ENCODE measurements at places on chromosomes 11 and 22.

- no peak for DNase-seq
These were observed 1.3 kb downstream of the TIGD3 start for GRCh38 chr11:65355776-65356393.

GRCh38 chr22:42614312-42615091, at the start of gene POLDIP3:
TSS of gene POLDIP3 (minus strand) at chr22:42614883. CDS start at chr22:42614857, 26 bp downstream.
- peak; percentile 96 for DNase-seq

GRCh38 chr11:1091332-1092083, 16.8 kb downstream of the MUC2 start:
- DNase-seq, result no peak

GRCh38 chr11:37984991-37985390, 1387.0 kb upstream of the RAG2 start:
- DNase-seq, result no peak

DNA sequence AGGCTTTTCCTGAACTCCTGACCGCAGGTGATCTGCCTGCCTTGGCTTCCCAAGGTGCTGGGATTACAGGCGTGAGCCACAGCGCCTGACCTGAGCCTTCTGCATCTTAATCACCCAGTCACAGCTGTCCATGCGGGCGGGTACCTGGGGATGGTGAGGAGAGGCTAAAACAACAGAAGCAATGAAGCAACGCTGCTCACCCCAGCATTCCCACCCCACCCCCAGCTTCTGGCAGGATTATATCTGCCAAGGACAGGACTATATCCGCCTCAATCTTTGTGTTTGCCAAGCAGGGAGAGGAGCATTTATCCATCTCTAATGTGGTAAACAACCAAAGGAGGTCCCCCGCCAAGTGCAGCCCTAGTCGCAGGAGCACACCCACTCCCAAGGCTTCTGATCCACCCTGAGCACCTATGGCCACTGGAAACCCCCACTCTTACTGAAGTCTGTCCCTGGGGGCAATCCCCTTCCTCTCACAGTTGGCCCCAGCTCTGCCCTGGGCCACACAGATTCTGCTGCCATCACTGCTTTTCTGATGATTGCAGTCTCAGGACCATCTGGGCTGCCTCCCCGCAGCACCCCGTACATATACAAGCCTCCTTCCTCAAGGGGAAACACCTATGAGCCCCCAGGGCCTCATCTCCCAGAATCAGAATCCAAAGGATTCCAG, 8.8 kb upstream of the LGALS2 start:
- no peak for DNase-seq

GRCh38 chr11:18698341-18699268, at the start of gene TMEM86A:
TSS of gene TMEM86A (plus strand) at chr11:18698779. CDS start at chr11:18698887, 108 bp downstream.
- peak; percentile 59 for DNase-seq

- no peak for DNase-seq
These were observed 482.3 kb upstream of the CCDC90B start for GRCh38 chr11:83768489-83768888.

GRCh38 chr11:126310200-126310991, 6.5 kb downstream of the DCPS start:
- DNase-seq, result peak; percentile 42

DNA sequence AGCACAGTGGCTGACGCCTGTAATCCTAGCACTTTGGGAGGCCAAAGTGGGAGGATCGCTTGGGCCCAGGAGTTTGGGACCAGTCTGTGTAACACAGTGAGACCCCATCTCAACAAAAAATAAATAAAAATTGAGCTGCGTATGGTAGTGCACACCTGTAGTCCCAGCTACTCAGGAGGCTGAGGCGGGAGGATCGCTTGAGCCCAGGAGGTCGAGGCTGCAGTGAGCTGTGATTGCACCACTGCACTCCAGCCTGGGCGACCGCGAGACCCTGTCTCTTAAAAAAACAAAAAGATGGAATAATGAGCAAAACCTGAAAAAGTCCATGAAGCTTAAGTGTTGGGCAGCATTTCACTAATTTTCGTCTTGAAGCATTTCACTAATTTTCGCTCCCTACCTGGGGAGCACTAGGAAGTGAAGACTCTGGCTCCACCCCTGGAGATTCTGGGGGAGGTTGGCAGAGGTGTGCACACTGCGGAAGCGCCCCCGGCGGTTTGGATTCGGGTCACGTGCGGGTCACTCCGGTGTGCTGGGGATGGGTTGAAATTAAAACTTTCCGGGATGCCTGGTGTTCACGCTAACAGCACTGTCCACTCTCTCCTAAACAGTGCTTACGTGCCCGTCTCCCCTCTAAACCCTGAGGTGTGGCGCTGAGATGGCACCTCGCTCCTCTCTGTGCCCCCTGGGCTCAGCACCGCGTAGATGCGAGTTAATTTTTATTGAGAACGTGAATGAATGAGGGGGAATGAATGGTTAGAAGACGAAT, 906 bp upstream of the NAA40 start:
- DNase-seq, result no peak

GRCh38 chr22:24141586-24141985, 39.7 kb upstream of the SUSD2 start:
- DNase-seq, result no peak

DNA sequence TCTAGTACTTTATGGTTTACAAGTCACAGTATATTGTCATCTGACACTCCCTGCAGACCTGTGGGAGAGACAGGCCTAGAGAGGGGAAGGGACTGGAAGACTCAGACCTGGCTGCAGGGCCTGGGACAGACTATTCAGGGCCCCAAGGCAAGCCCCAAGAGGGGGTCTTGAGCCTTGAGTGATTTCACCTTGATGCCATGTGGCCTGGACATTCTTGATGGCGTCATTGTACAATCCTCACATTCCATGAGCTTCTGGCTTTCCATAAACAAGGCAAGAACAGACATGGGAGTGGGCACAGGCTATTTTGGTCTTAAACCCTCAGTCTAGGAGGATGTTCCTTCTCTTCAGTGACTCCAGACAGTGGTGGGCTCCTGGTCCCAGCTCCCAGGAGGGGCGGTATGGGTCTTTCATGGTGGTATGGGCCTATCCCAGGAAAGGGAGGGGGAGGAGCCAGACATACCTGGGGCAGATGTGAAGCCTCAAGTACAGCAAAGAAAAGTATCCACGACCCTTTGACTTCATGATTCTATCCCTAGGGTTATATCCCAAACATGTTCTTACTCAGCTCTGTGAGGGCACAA, 1.8 kb upstream of the TBC1D10A start:
- DNase-seq, result no peak

GRCh38 chr22:23305321-23305910, 125.1 kb downstream of the BCR start:
- DNase-seq, result no peak

- DNase-seq, result no peak
These were observed 953.2 kb downstream of the OPCML start for GRCh38 chr11:132579136-132579535.

GRCh38 chr11:48384670-48385069, 18.4 kb upstream of the OR4C5 start:
- DNase-seq, result no peak

DNA sequence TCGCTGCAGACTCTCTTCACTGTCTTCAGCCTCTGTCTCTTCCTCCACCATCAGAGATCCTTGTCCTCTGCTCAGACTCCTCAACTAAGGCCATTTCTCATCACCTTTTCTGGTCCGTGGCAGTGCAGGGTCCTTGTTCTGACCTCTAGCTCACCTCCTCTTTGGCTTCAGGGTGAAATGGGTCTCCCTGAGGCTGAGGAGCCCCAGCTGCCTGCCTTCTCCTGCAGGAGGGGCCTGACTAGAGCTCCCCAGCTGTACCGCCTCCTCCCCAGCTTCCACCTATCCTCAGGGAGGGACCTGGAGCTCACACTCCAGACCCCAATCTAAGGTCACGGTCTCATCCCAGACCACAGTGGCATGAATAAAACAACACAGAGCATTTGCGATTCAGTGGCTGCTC, 203.0 kb downstream of the TRIM29 start:
- DNase-seq, result no peak

DNA sequence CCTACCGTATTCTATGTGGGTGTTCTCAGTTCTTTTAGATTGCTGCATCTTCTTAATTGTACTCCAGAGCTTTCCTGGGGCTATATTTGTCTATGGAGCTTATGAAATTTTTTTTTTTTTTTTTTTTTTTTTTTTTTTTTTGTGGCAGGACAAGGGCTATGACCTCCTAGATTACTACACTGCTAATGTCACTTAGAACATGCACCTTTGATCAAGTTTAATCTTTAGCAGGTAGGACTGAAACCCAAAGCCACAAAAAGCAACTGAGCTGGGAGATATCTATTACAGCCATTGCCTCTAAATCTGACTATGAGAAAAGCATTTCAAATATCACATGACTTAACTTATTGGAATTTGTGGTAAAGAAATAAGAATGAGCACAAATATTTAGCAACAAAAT, 21.7 kb upstream of the ABTB2 start:
- DNase-seq, result no peak

DNA sequence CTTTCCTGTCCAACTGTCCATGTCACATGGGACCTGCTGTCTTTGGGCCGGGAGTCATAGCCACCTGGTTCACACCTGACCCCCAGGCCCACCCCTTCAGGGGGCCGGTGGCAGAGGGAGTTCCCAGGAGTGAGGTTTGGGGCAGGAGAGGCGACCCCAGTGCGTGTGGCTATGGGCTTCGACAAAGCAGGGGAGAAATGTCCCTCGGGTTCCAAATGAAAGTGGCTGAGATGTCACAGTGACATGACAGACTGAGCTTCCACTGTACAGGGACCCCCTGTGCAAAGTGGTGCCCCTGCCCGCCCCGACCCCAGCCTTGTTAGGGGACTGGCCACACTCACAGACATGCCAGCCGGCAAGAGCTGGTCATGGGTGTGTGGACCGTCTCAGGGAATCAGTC, 1297.0 kb downstream of the BRD1 start:
- no peak for DNase-seq

DNA sequence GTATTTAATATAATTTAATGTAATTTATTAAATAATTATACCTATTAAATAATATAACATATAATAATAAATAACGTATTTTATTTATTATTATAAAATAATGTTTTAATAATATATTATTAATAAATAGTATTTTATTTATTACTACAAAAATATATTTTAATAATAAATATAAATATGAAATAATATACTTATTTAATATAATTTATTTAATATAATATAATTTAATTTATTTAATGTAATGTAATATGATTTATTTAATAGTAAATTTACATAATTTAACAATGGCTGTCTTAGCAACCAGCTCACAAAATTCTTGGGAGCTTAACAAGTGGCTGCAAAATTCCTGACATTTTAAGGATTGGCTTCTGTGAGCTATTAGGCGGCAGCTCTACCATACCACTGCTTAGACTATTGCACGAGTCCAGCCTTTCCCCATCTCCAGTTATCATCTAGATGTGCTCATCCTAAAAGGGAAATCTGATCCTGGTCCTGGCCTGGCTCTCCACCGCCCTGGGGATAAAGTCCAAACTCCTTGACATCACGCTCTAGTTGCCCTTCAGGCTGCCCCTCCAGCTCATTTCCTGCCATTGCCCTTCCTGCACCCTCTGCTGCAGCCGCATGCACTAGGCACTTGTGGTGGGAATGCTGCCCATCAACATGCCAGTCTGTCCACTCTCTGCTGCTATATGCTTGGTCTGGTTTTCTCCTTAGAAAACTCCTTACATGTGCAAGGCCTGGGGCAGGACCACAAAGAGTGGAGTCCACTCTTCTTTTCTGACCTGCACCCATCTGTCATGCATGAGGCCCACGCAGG, 9.8 kb downstream of the MMP20 start:
- no peak for DNase-seq

- no peak for DNase-seq
These were observed 689 bp upstream of the RAB39A start for GRCh38 chr11:107927559-107927958.

DNA sequence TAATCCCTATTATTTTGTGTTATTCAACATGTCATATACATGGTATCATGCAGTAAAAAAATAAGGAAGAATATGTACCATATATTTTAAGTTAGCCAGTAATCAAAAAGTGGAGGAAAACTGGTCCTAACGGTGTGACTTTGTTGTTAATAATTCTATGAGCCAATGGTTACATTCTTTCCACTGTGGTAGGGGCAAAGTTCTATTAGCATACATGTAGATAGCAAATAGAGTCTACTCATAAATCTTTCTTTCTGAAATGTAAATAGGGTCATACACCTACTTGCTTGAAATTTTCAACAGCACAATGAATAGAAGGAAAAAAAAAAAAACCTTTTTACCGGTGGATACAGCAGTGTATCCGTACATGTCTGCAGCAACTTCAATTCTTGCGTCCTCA, 364.8 kb downstream of the RAB38 start:
- DNase-seq, result no peak

DNA sequence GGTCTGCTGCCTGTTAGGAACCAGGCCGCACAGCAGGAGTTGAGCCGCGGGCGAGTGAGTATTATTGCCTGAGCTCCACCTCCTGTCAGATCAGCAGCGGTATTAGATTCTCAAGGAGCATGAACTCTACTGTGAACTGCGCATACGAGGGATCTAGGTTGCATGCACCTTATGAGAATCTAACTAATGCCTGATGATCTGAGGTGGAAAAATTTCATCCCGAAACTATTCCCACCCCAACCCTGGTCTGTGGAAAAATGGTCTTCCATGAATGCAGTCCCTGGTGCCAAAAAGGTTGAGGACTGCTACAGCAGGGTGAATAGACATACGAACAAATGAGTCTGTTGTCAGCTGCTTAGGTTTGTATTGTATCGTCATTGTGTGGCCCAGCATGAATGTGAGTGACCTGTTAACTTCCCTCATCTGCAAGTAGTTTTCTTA, 29.8 kb downstream of the RNF141 start:
- no peak for DNase-seq

DNA sequence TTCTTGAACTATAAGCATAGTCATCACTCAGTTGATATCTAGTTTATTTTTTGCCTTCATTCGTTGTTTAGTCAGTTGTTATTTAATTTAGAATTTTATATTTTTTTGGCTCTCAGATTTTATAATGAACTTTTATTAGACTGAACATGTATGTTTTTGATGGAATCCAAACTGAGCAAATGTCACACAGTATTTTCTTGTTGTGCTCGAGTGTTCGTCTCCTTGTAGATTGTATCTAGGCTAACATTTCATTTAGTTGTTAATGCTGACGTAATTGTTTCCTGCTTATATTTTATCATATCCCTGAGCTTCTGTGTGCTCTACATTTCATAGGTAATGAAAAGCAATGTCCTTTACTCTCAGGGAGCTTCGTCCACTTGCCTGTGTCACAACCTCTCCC, 286.2 kb downstream of the TMEM135 start:
- DNase-seq, result no peak

DNA sequence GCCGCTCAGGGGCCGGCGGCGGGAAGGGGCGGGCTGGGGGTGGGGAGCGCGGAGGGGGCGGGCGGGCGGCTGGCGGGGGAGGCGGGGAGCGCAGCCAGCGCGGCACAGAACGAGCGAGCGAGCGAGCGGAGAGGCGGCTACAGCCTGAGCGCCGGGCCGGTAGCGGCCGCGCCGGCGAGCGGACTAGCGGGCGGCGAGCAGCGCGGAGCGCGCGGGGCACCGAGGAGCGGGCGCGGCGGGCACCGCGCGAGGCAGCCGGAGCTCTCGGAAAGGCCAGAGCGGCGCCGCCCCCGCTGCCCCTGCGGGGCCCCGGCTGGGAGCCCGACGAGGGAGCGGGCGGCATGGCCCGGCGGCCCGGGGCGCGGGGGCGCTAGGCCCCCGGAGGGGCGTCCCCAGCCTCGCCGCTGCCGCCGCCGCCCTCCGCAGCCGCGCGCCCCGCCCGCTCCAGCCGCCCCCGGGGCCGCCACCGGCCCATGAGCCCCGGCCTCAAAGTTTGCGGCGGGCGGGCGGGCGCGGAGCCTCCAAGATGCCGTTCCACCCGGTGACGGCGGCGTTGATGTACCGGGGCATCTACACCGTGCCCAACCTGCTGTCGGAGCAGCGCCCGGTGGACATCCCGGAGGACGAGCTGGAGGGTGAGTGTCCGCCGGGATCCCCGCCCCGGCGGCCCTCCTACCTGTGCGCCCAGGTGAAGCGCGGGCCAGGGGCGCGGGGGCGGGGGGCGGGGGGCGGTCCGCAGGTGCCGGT, at the start of gene CABP7:
Gene CABP7 (plus strand): TSS at position 105 of the 747 bp plus-strand sequence. CDS start 422 bp downstream, at position 527.
- no peak for DNase-seq

Measured in HCT116 (cell line).